ENCODE measurements at places on chromosomes 11 and 22.

DNA sequence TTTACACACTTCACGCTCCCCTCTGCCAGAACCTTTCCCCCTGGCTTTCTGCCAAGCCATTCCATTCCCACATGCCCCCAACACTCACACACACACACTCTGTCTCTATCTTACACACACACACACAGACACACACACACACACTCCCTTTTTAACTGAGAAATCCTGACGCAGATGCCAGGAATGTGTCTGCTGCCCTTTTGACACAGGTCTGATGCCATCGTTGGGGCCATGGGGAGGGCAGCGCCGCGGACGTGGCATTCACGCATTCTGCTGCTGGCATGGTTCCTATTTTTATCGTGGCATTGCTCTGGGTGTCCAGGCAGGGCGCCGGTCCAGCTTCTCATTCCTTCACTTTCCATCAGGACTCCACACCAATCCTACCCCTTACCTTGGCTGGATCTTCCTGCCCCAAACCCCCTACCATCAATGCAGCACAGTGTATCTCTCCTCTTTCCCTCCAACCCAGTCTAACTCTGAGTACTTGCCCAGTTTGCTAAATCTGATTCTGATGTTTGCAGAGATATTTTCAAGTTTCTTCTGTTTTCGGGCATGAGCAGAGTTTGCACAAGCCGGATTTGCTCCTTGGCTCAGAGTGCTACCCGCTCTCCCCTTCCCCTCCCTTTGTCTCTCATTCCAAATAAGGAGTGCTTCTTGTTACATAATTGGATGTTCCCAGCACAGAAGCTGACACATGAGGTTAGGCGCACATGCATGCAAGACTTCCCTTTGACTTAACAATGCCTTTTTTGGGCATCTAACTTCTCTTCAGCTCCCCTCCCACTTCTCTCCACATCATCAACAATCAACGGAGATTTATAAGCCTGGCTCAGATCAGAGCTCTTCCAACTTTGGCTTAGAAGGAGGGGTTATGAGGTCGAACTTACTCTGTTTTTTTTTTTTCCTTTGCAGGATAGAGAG is 18.8 kb downstream of the SNX19 start:
- no peak for DNase-seq

DNA sequence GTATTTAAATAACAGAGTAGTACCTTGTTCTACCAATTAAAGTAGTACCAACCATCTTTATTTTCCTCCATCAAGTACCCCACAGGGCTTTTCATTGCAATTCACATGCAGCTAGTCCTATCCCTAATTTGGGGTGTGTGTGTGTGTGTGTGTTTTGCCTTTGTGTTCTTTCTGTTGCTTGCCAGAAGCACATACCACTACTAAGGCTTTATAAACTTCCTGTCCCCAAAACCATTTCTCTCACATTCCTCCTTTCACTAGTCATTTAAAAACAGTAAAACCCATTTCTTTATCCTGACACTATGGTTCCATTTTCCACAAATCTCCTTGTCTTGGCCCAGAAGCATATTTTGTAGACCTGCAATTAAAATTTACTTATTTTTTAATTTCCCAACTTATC is 54.6 kb downstream of the SLC36A4 start:
- no peak for DNase-seq

GRCh38 chr22:33271390-33272161 is 213.4 kb upstream of the SYN3 start:
- DNase-seq: no peak

GRCh38 chr11:86790867-86791849 is 9.2 kb upstream of the PRSS23 start:
- DNase-seq: no peak

DNA sequence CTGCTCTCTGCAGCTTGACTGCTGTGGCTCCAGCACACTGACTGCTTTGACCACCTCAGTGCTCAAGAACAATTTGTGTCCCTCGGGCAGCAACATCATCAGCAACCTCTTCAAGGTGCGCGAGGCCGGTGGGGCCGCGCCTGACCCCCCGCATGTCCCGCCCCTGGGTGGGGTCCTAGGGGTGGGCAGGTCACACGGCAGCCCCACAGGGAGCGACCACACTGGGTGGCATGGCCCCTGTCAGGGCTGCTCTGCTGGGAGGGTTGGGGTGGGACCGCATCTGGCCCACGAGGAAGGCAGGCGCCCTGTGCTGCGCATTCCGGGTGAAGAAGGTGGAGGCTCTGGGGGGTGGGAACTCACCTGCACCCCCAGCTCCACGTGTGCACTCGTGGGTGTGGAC is 4.7 kb upstream of the TSSC4 start:
- DNase-seq: no peak

DNA sequence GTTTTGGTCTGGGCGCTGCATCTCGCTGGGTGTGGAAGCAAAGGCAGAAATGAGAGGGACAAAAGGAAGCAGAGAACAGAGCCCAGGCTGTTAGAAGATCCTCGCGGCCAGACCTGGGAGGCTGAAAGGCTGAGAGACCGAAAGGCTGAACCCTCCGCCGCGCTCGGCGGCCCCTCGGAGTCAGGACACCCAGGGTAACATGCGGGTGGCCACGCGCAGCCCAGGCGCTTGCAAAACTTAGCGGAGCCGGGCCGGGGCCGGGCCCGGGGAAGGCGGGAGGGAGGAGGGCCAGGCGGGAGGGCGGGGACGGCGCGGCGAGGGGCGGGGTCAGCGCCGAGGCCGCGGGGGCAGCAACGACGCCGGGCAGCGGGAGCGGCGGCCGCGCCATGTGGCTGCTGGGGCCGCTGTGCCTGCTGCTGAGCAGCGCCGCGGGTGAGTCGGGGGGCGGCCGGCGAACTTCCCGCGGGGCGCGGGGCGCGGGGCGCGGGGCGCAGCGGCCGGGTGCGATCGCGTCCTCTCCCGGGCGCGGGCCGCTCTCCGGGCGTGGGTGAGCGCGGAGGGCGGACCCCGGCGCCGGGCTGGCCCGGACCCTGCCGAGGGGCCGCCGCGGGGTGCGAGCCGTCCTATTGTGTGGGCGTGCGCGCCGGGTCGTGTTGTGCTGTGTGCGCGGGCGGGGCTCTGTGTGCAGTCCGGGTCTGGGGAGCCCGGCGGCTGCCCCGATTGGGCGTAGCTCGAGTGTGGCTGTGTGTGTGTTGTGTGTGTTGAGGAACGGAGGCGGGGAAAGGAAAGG is at the start of gene LDLRAD3:
TSS of gene LDLRAD3 (plus strand) at position 350 of the 790 bp plus-strand sequence. CDS start at position 387, 37 bp downstream.
- DNase-seq: peak; percentile 23

- DNase-seq: no peak
These were observed 60.4 kb downstream of the MCHR1 start for GRCh38 chr22:40739721-40740120.

DNA sequence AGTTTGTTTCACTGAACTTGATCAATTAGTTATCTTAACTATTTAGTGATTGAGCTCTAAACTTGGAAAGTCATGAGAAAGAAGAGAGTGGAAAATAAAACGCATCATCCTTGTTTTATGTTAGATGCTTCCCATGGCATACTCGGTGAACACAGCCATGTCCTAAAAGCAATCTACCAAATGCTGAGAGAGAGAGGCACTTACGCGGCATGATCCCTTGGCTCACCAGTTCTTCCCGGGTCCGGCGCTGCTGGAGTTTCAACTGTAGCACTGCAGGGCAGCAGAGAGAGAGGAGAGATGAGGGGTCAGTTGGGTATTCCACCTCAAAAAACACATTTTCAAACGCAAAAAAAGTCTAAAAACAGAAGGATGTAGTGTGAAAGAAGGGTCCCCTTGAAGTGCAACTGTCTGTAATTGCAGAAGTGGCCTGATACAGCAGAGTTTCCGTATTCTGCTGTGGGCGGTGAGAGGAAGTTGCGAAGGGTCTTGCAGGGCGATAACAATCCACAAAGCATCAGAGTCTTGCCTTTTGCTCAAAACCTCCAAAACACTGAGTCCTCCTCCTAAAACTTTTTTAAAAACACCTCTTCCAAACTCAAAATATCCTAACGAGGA is 92.7 kb downstream of the SGSM3 start:
- DNase-seq: no peak

DNA sequence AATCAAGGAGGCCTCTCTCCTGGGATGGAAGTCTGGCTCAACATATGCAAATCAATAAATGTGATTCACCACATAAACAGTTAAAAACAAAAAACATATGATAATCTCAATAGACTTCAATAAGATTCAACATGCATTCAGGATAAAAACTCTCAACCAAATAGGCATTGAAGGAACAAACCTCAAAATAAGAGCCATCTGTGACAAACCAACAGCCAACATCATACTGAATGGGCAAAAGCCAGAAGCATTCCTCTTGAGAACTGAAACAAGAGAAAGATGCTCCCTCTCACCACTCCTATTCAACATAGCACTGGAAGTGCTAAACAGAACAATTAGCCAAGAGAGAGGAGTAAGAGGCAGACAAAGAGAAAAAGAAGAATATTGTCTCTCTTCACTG is 54.0 kb upstream of the SEZ6L start:
- no peak for DNase-seq

DNA sequence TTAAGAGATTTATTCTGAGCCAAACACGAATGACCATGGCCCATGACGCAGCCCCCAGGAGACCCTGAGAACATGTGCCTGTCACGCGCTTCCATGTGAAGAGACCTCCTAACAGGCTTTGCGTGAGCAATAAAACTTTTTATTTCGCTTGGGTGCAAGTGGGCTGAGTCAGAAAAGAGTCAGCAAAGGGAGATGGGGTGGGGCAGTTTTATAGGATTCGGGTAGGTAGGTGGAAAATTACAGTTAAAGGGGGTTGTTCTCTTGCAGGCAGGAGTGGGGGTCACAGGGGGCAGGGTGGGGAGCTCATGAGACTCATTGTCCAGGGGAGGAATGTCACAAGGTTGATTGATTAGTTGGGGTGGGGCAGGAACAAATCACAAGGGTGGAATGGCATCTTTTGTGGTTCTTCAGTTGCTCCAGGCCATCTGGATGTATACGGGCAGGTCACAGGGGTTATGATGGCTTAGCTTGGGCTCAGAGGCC is 77.2 kb upstream of the FTH1 start:
- no peak for DNase-seq

GRCh38 chr11:120256178-120256577 is 16.2 kb downstream of the POU2F3 start:
- no peak for DNase-seq
